Hypothalamus (tissue), 51 donors: ENCODE measurements at places on chromosomes 2 and 18.
A peak's percentile ranks its signal among the peaks of the same experiment; 100 is the strongest.

GRCh38 chr2:139964721-139965440, 1184.7 kb upstream of the NXPH2 start:
- no peak for DNase-seq

DNA sequence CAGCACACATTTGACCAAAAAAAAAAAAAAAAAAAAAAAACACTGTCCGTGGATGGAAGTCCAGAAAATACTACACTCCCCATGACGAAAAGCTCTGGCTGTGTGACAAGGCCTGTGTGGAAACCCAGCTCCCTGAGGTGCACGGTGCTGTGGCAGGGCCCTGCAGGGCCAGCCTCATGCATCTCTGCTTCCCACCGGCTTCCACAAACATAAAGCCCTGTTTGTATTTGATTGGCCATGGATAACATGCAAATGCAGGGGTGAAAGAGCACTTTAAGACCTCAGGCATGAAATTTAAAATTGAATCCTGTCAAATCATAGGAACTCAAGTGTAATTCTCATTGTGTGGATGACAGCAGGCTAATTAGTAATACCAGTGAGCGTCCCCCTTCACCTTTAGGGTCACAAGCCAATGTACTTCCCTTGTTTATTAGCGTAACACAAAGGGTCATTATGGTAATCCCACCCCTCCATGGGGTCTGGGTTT, 757.2 kb downstream of the GALR1 start:
- no peak for DNase-seq

DNA sequence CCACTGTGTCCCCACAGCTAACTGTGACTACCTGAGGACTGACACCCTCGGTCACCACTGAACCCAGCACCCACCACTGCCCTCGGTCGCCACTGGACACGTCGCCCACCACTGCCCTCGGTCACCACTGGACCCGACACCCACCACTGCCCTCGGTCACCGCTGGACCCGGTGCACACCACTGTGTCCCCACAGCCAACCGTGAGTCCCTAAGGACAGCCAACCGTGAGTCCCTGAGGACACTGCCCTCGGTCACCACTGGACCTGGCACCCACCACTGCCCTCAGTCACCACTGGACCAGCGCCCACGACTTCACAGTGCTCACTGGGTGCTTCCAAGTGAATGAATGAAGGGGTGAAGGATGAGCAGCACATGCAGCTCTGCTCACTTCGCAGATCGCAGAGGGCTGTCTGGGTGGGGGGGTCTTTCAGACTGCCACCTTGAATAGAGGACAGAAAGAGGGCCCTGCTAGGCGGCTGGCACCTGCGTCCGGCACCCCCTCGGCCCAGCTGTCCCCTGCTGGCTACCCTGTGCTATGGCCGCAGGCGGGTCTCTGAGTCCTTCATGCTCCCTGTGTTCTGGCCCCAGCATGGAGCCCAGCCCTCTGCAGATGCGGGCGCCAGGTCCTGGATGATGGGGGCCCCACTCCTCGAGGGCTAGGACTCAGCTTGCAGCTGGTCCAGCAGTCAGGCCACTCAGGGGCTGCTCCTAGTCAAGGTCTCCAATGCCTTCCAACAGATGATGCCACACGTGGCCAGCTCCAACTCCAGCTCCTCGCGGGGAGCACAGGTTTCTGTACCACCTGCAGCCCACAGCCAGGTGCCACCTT, 51.4 kb upstream of the GPC1 start:
- DNase-seq, result no peak

DNA sequence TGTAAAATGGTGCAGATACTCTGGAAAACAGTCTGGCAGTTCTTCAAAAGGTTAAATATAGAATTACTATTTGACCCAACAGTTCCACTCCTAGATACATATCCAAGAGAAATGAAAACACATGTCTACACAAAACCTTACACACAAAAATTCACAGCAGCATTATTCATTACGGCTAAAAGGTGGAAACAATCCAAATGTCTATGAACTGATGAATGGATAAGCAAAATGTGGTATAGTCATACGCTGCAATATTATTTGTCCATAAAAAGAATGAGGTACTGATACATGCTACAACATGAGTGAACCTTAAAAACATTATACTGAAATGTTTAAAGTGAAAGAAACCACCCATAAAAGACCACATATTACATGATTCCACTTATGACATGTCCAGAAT, 4.0 kb downstream of the CYP27C1 start:
- DNase-seq, result no peak

GRCh38 chr18:10002280-10002679, 88.5 kb downstream of the VAPA start:
- DNase-seq, result no peak

- DNase-seq, result no peak
These were observed 12.6 kb downstream of the C18orf63 start for GRCh38 chr18:74328206-74328605.

DNA sequence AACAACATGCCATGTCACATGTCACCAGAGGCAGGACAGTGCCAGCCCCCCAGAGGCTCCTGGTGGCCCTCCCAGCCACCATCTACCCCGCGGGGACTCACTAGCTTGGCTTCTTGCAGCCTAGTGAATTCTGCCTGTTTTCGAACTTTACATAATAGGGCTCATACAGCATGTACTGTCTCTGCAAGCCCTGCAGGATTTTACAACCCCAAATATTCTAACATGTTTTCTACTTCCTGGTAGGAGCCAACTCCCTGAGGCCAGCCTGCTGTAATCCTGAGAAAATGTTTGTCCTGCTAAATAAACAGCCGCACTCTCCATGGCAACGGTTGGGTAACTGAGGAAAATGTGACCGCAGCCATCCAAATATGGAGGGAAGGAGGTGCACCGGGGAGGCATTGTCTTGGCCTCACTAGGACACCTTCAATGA, 2.7 kb downstream of the PER2 start:
- peak; percentile 16 for DNase-seq

DNA sequence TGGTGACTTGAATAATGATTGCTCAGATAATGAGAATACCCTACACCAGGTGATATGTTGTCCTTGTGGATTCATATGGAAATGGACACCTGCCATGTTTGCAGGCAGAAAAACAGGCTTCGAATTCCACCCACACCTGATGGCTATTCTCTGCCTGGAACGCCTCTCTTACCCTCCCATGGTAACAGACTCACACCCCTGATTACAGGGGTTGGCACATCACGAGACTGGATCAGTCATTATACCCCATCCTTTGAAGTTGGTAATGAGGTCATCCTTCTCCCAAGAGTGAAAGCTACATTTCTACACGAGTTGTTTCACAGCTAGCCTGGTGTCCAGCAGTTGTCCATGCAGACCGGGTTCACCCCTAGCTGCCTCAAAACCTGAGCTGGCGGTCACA, 71.4 kb upstream of the MBOAT2 start:
- DNase-seq, result no peak

- no peak for DNase-seq
These were observed 194.4 kb downstream of the RNF144A start for GRCh38 chr2:7111626-7112025.

- no peak for DNase-seq
These were observed 53.4 kb upstream of the ODC1 start for GRCh38 chr2:10501451-10501961.

DNA sequence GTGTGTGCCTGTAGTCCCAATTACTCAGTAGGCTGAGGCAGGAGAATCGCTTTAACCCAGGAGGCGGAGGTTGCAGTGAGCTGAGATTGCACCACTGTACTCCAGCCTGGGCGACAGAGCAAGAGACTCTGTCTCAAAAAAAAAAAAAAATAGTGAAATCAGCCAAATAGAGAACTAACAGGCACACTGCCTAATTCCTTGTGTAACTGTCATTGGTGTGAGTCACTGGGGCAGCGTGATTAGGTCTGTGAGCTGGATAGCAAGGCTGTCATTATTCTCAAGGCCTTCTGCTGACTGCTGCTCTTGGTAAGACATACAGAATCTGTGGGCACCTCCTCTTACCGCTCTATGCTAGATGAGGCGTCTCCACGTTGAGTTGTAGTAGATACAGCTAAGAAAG, 270.3 kb downstream of the NEDD4L start:
- no peak for DNase-seq

DNA sequence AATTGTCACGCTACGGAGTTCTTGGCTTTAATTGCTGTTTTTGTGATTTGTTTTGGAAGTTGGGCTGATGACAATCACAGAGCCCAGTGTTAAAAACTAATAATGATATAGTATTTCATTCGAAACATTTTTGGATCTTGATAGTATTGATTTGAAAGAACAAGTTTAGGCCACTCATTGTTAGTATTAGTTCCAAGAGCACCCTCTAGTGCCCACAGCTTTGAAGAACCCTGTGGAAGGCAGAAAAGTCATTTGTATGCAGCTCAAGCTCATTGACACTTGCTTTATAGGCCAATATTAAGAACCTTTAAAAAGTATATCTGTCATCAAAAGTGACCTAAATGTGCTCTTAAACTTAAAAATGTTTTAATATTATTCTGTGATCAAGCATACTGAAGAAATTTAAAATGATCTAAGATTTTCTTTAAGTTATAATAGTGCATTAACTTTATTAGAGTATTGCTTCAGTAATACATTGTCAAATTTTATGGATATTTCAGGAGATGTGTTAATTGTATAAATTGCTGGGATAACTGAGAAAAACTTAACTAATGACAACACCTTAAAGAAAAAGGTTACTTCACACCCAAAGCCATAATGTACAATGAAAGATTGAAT, 191.0 kb downstream of the GRB14 start:
- DNase-seq, result no peak

DNA sequence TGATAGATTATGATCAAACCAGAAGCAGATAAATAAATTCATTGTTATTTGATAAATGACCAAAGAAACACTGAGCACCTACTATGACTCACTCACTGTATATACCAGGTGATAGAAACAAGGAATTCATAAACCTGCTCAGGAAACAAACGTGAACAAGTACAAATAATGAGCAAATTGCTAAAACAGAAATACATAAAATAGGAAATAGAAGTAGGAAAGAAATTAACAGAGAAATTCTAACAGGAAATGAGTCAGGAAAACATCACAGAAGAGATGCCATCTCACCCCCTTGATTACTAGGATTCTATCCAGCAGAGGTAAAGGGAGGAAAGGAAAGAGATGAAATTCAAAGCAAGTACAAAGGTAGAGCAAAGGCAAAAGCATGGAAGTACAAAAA, 31.3 kb downstream of the EXOC6B start:
- DNase-seq, result no peak

DNA sequence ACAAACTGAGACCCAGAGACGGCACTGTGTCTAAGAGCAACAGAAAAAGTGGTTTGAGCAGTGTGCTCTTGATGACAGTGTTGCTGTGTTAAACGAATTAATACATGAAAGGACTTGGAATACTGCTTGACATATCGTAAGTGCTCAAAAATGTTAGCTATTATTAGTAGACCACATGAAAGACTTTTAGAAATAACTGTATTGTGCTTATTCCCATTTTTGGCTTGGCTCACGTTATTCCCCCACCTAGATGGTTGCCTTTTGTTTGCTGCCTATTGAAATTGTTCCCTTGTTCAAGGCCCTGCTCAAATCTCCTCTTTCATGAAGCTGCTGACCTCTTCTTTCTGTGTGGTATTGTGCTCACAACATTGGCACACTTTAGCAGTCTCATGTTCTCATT, 27.8 kb upstream of the C2orf74 start:
- DNase-seq, result peak; percentile 12

- DNase-seq, result no peak
These were observed 59.8 kb upstream of the LYPD6B start for GRCh38 chr2:148978706-148979105.

DNA sequence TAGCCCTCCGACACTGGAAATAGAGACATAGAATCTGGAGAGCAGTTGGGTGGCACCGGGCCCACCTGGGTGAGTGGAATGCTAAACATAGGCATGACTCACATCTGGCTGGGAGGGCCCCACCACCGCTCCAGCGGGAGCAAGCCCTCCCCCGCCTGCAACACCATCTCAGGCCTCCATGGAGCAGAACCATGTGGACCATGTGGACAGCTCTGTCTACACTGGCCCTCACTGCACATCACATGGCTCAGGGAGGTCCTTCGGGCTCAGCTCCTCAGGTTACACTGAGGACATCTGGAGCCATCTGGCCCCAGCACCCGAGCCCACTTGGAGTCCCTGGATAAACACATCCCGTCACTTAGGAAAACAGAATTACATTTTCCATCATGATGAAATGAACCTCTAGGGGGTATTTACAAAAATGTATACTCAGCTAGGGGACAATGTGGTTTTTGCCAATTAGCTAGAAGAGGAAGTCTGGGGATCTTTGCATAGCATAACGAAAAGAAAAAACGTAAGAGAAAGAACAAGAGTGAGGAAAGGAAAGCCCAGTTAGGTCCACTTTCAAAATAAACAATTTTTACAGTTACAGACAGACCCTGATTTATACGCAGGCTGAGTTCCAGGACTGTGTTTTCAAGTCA, 30.7 kb upstream of the MLPH start:
- no peak for DNase-seq

GRCh38 chr2:176781570-176782217, 430.9 kb upstream of the HNRNPA3 start:
- DNase-seq, result no peak

DNA sequence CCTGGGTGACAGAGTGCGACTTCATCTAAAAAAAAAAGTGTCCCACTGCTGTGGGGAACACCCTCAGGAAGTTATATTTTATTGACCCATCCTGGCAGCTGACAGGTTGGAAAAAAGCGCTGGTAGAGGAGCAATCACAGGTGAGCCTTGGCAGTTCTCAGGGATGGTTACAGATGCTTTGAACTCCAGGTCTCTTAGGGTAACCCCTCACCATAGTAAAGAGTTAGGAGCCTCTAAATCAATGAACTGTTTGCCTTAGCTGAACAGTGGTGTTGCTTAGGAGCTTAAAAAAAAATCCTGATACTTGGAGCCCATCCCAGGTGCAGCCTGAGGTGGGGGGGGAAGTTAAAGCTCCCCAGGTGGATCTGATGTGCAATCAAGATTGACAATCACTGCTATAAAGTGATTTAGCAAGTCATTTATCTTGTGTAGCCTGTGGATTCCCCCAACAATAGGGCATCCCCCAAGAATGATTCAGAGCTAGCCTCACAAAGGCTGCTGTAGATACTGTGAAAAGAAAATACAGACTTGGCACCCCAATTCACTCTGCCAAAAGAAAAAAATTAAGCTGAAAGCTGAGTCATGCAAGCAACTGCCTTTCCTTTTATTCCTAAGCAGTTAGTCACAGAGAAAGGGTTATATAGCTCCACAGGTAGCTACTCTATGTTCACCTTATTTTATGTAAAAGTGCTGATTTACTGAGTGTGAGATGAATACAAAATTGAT, 14.8 kb downstream of the SLC16A14 start:
- no peak for DNase-seq

- DNase-seq, result no peak
These were observed 140.8 kb downstream of the DDX1 start for GRCh38 chr2:15732341-15733077.

GRCh38 chr2:53173091-53173490, 594.5 kb upstream of the CHAC2 start:
- no peak for DNase-seq

GRCh38 chr2:197241596-197241995, 69.0 kb downstream of the ANKRD44 start:
- no peak for DNase-seq

DNA sequence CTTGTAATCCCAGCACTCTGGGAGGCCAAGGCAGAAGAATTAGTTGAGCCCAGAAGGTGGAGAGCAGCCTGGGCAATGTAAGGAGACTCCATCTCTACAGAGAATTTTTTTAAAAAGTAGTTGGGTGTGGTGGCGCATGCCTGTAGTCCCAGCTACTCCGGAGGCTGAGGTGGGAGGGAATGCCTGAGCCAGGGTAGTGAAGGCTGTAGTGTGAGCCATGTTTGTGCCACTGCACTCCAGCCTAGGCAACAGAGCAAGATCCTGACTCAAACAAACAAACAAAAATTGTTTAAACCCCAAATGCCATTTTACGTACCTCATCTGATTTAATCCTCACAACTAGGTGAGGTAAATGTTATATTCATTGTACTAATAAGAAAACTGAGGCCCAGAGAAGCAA, 38.2 kb downstream of the LPIN2 start:
- no peak for DNase-seq
